Activated T-helper 9 cell treated with anti-CD3 and anti-CD28 coated beads, Interleukin-2, amount 50 U/mL, for 16 hours (primary cell): ENCODE measurements at places on chromosomes 13 and 19.

DNA sequence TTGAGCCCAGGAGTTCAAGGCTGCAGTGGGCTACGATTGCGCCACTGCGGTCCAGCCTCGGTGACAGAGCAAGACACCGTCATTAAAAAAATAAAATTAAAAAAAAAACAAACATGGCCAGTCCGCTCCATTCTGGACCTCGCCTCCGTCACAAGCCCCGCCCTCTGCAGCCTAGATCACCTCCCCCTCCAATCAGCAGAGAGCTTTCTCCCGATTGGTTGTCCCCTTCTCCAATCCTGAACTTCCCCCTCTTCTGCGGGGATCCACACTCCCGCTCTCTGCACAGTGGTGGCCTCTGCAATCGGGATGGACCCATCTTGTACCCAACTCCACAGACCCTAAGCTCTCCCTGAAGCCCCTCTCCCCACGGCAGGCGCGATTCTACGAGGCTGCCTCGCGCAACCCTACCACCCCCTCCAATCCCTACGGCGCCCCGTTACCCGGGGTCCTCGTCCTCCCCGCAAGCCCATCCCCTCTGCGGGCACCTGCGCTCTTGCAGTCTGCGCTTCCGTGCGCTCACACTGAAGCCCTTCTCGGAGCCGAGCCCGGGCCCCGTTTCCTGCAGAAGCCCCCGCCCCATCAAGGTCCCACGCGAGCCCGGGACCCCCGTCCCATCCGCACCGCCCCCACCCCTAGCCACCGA is 540 bp downstream of the TMEM160 start:
- peak; percentile 54 for DNase-seq

GRCh38 chr19:33463199-33463598 is 58.4 kb downstream of the PEPD start:
- DNase-seq: no peak

DNA sequence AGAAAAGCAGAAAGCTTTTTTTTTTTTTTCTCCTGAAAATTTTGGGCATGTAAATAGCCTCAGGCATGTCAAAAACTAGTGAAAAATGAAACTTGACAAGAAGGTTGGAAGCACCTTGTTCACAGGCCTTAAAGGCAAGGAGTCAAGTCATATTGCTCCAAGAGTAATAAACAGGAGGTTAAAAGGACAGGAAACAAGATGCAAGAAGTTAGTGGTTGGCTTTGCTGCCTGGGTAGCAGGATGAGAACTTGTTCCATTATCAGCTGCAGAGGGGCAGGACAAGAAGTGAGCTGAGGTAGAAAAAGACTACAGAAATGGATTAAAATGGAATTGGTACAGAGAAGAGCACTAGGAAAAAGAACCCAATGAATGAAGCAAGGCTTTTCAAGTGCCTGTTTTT is 242.6 kb downstream of the DCT start:
- DNase-seq: no peak

DNA sequence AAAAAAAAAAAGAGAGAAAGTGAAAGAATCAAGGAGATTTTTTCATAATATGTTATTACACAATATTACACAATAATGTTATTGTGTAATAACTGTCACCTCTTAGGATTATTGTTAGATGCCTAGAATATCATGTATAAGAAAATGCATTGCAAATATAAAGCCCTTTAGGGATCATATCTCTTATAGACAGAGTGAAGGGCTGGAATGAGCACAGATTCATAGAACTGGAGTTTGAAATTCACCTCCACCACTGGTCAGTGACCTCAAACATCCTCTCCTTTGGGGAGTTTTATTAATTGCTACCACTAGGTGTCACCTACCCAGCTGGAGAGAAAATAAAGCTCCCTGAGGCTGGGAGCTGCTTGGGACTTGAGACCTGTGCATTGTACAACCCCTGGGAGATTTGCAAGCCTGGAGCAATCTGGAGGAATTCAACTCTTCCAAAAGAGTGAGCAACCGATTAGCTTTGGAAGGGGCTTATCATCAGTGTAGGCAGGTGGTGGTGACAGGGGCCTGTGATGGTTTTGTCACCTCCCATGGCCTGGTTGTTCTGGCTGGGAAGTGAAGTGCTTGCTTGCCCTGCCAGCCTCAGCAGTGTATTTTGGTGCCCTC is 30.3 kb upstream of the FRY start:
- no peak for DNase-seq

- no peak for DNase-seq
Observed at GRCh38 chr13:64675255-64675892, 2554.8 kb downstream of the PCDH9 start.

GRCh38 chr19:18152817-18153555 is at the start of gene PIK3R2:
Gene PIK3R2 (plus strand): TSS chr19:18153163. CDS start chr19:18155880, 2,717 bp downstream.
- DNase-seq: peak; percentile 98

- DNase-seq: no peak
Observed at GRCh38 chr13:73520566-73521289, 461.9 kb downstream of the KLF5 start.

DNA sequence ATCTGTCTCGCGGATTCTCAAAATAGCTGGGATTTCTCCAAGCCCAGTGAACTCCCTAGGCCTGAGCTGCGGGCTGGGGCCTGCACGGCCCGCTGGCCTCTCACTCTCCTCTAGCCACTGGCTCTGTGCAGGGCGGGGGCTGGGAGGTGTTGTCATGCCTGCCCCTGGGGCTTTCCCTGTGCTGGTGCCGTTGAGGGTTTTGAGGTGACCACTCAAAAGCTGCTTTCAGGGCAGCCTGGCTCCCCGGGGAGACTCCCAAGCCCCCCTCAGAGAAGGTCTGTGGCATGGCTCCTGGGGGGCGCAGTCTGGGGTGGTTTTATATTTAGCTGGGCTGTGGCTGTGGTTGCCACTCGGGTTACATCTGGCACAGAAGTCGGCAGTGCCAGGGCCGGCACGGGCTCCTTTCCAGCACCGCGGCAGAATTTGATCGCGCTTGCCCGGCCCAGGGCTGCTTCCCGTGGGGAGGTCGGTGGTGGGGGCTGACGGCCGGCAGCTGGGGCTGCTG is 10.0 kb downstream of the NDUFB7 start:
- no peak for DNase-seq

DNA sequence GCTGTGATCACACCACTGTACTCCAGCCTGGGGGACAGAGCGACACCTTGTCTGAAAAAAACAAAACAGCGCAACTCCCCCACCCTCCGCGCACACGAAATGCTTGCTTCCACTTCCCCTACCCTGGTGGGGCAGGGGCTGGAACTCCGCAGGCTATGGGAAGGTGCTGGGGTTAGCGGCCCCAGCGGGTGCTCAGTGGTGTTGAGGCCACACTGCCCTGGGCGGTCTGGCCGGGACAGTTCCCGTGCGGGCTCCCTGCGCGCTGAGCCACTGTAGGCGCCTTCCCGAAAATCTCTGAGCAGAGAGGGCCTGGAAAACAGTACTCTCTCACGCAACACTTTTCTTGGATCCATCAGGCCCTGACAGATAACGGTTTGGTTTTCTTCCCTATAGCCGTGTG is 1.1 kb upstream of the WTIP start:
- DNase-seq: no peak

DNA sequence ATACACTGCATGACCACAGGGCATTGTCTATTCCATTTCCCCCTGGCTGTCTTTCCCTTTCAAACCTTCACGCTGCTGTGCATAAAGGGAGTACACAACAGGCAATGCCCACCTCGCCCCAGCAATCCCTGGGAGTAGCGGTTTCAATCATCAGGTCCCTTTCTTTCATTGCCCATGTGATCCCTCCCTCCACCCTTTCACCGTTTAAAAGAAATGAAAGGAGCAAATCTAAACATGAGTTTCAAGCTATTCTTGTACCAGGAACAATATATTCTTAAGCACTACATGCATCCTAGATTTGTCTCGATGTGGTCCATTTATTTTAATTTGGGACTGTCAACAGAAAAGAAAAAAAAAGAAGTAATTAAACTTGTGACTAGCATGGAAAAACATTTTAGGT is 123.4 kb upstream of the ARGLU1 start:
- no peak for DNase-seq

DNA sequence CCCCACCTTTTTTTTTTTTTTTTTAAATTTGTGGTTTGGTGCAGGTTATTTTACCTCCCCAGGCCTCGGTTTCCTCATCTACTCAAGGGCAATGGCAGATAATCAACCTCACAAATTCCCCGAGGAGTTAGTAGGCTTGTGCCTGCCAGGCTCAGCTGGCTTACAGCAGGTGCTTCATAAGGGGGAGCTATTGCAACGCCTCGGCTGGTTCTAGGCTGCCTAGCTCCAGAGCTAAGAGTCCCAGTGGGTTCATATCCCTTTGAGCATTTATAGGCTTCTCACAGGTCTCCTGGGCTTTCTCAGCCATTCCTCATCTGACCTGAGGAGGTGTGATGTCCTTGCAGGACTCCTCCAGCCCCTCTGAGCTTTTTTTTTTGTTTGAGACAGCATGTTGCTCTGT is 10.6 kb downstream of the BCKDHA start:
- no peak for DNase-seq

- no peak for DNase-seq
Observed at GRCh38 chr19:9966448-9966847, 30.1 kb upstream of the OLFM2 start.
